Stimulated activated CD8-positive, alpha-beta memory T cell treated with anti-CD3 and anti-CD28 coated beads, Interleukin-4, amount 100 ng/mL, for 4 hours (primary cell): ENCODE measurements at places on chromosomes 1 and 21.
A peak's percentile ranks its signal among the peaks of the same experiment; 100 is the strongest.

DNA sequence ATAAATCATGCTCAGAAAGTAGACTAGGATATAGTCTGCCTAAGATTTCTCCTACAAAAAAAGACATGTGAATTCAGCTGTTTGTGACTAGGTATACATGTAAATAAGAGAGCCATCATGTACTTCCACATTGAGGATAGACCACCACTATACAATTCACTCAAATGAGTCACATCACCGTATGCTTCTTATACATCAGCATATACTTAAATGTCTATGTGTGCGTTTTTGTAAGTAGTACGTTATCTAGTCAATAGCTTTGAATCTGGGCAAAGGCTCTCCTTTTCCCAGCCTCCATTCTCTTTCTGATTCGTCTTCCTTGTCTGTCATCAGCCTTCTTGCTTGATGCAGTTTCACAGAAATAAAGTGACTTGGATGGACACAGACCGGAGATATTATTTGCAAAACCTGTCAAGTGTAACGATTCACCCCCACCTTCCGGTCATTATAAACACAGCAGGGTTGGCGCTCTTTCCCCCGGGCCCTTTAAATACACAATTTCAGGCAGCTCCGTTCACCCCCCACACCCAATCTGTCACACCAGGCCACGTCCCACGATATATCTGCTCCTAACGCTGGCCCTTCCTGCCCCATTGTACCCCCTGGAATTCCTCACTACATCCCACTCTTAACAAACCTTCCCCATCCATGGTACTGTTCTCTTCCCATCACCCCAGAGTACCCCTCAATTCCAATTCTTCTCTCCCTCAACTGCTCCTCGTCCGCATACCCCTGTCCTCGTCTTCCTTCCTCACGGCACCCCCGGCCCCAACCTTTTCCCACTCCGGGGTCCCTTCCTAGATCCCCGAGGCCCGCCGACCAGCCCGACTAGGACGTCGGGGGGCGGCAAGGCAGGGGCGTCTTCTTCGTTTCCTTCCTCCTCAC, 636 bp downstream of the VAMP4 start:
- DNase-seq = peak; percentile 6

GRCh38 chr1:166573199-166573598, 266.1 kb upstream of the POGK start:
- DNase-seq = no peak

DNA sequence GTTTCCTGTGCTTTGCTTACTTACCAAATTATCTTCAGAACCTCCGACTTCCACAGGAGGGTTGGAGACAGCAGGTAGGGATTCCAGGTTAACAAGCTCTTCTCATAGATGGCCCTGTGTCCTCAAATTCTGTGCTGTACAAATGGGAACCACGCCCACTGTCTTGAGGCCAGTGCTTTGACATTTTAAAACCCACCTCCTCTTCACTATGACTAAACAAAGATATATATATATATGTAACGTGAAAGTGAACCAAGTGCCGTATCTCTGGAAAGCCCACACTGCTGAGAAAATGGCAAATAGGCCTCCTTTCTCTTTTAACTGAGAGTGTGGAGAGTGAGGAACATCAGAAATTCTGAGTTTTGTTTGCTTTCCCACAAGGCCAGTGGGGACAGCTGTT, 99.6 kb downstream of the ZBTB18 start:
- DNase-seq = no peak

- no peak for DNase-seq
Observed at GRCh38 chr21:14559102-14559501, 13.0 kb upstream of the SAMSN1 start.

DNA sequence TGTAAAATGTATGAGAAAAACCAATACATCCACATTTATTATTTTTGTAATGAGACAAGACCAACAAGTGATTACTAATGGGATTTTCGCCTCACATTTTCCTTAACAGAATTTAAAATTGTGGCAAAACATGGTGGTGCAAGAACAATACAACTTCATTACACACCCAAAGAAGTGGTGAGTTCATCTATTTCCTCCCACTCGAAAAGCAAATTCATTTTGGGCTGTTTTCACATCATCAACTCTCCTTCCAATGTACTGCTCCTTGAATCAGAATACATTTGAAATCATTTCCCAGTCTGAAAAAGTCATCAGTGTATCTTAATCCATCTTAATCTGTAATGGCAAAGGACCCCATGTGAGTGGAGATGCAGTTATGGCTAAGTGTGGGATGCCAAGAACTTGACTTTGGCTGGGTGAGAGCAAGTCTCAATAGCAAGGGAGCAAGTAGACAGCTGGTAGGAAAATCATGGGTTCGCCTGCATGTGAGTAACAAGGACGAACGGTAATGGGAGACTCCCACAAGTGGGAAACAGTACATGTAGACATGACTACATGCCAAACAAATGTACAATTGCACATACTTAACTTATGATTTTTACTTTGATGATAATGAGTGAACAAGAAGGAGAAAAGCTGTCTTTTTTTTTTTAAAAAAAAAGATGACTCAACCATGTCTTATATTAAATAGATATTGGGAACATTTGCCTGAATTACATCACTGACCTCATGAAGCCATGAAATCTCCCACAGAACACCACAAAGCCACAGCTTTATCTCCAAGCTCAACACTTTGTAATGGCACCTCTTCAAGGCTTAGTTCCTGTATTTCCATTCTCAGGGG, 46.0 kb downstream of the RUNX1 start:
- DNase-seq = no peak

GRCh38 chr1:13651279-13651678, 48.7 kb upstream of the PRDM2 start:
- DNase-seq = no peak

- DNase-seq = no peak
Observed at GRCh38 chr21:15283789-15284188, 219.0 kb upstream of the NRIP1 start.

- no peak for DNase-seq
Observed at GRCh38 chr1:117817629-117818028, 111.8 kb downstream of the GDAP2 start.

DNA sequence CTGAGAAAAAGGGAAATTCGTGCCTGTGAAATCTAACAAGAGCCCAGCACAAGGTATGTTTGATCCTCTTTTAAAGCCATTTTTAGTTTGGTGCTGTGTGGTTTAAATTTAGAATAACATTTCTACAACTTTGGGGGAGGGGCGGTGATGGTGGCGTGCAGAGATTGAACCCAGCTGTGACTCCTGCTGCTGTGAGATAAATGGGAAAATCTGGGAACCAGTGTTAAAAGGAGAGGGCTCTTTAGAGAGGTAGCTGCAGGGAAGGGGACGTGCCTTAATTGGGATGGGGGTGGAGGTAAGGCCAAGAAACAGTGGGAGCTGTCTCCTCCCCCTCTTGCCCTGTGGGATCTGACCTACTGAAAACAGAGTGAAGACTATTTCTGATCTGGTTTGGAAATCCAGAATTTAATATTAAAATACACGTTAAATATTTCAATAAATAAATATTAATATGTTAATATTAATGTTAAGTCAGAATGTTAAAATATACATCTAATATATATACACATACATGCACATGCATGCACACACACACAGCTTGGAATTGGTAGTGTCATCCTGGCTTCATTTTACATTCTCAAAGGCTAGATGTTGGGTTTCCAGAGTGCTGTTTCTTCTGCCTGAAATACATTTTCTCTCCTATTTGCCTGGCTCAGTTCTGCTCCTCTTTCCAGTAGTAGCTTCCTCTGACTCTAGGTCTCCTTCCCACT, 30.1 kb upstream of the DNAJC6 start:
- DNase-seq = no peak

DNA sequence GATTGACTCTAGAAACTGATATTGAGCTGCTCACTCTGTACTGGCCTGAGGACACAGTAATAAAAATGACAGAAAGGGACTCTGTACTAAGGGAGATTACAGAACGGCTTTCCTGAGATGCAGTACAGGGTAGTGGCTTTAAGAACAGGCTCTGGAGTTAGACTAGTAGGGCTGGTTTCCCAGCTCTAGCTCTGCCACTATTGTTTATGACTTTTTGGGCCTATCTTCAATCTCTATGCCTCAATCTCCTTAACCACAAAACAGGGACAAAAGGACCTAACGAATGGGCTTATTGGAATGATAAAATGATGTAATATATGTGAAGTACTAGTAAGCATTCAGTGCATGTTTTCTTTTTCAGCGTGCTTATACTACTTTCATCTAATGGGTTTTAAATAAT, 1.4 kb downstream of the DEPDC1 start:
- no peak for DNase-seq

GRCh38 chr1:25569597-25570396, 26.4 kb downstream of the LDLRAP1 start:
- no peak for DNase-seq

DNA sequence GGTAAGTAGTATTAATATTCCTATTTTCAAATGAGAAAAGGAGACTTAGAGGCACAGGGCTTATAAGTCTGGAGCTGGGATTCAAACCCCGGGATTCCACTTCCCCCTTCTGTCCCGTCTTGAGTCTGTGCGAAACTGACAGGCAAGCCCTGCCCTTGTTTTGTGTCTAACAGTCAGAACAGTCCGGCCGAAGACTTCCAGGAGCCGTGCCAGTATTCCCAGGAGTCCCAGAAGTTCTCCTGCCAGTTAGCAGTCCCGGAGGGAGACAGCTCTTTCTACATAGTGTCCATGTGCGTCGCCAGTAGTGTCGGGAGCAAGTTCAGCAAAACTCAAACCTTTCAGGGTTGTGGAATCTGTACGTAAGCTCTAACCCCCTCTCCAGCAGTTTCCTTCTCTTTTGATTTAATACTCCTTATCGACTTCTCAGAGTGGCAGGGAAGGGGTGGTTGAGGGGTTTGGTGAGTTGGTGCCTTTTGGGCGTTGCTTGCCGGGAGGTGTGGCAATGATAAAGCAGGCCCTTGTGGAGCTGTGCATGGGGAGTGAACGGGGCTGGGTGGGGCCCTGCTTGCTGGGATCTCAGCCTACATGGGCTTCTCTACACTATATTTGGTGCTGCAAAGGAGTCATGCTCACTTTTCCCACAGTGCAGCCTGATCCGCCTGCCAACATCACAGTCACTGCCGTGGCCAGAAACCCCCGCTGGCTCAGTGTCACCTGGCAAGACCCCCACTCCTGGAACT, 29.4 kb downstream of the IL6R start:
- DNase-seq = no peak

- no peak for DNase-seq
Observed at GRCh38 chr1:71755441-71755840, 526.9 kb downstream of the NEGR1 start.

DNA sequence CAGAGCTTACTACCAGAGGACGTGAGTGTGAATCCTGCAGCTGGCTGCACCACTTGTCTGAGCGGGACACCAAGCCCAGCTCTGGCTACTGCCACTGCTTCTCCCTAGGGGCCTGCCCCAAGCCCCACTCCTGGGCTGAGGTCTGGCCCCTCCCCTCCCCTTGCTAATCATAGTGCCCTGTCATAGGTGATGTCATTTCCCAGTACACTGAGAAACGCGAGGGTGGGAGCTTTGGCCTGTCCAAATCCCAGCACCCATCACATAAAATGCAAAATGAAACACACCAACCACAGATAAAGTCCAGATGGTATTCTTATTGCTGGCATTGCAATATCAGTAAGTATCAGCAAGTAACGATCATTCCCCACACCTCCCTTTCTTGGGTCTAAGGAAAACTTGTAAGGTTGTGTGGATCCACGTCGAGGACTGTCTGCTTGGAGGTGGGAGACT, 77.7 kb downstream of the TOMM20 start:
- no peak for DNase-seq

- DNase-seq = no peak
Observed at GRCh38 chr1:30966690-30967369, 58.3 kb upstream of the SDC3 start.

GRCh38 chr1:6384962-6385361, 8.6 kb downstream of the ACOT7 start:
- DNase-seq = no peak

- DNase-seq = no peak
Observed at GRCh38 chr1:200415789-200416593, 6.2 kb upstream of the ZNF281 start.

DNA sequence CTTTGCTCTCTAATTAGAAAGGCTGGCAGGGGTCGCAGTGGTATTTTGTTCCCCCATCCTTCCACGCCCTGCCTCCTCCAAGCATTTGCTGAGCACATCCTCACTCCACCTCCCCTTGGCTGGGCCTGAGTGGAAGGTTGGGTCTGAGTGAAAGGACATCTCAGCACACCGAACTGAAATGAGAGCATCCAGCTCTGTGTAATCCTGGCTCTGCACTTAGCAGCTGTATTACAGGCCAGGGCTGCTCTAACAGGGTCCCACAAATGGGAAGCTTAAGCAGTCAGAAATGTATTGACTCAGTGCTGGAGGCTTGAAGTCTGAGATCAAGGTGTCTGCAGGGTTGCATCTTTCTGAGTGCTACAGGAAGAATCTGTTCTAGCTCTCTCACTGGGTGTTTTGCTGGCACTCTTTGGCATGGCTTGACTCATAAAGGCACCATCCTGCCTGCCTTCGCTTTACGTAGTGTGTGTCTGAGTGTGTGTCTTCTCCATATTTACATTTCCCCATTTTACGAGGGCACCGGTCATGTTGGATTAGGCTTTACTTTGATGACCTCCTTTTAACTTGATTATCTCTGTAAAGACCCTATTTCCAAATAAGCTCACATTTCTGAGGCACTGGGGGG, 48.5 kb upstream of the IGSF21 start:
- no peak for DNase-seq
